ENCODE measurements at places on chromosomes 6 and 20.

GRCh38 chr6:72822691-72823090 is 200.8 kb downstream of the KCNQ5 start:
- DNase-seq = no peak

GRCh38 chr6:145241039-145241438 is 494.3 kb downstream of the EPM2A start:
- peak; percentile 60 for DNase-seq

- DNase-seq = no peak
These were observed 14.4 kb upstream of the PPP1R14C start for GRCh38 chr6:150128425-150128824.

- peak; percentile 23 for DNase-seq
These were observed 76.6 kb upstream of the VGLL2 start for GRCh38 chr6:117188627-117189201.

DNA sequence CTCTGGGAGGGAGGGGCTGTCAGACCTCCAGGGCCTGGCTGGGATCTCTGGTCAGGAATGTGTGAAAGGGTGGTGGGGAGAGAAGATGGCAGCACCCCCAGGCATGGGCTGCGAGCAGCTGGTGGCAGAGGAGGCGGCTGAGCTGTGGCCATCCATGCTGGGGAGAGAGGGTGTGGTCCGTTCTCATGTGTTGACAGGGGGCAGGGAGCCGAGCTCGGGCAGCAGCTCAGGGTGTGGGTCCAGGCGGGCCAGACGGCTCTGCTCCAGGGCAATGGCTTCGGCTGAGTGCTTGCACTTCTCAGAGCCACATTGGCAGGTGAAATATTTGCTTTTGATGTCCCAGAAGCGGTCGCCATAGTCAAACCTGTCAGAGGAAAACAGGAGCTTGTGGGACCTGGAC is 1.1 kb upstream of the SLC44A4 start:
- no peak for DNase-seq

DNA sequence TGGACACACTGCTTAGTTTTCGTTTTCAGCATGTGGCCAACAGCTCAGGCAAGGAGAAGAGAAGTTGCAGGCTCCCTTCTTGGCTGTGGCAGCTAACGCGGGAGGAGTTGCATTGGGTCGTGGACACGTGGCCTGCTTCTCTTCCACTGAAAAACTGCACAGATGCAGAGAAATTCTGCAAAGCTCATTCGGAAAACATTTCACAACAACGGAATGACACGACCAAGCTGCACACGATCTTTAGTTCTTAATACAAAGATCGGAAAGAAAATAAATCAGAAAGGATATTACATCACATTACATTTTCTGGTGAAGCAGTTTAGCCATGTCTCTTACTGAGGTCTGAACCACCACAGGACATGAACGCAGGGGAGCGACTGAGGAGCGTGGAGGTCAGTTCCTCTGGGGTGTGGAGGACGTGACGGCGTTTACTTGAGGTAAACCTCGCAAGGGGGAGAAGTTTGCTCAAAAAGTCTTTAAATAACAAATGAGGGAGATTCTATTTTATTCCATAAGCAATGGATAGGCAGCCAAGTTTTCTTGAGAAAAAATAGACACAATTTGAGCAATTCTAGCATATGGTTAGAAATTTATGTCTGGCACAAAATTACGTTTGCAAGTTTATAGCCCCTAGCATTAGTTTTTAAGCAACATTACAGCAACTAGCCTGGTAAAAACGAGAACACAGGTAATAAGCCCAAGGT is 178.3 kb downstream of the THBS2 start:
- DNase-seq = peak; percentile 41

All from adipocyte (in vitro differentiated cells).